ENCODE measurements at places on chromosomes 5 and 9.
A peak's percentile ranks its signal among the peaks of the same experiment; 100 is the strongest.

DNA sequence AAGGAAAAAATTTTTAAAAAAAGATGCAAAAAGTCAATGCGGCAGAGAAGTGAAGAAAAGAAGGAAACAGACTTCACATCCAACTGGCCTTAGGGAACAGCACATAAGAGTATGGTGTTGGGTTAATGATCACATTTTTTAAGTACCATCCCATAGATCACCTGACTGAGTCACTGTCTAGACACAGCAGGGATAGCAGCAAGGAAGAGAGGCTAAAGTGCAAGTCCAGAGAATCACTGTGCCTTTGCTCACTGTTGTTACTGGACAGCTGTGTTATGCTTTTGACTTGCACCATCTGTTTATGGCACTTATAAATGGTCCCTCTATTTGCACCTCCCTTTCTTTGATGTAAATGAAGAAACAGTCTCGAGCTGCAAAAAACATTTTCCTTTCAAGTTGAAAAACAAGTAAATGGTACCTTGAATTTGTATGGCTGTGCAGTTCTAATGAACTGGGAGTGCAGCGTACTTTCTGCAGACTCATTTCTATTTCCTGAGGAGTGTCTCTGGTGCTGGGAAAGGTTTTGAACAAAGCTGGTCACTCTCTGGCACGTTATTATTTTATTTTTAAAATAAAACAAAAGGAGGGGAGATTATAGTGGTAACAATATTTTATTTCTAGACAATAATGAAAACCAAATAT lies 84.2 kb downstream of the TRPM6 start:
- DNase-seq, result no peak

DNA sequence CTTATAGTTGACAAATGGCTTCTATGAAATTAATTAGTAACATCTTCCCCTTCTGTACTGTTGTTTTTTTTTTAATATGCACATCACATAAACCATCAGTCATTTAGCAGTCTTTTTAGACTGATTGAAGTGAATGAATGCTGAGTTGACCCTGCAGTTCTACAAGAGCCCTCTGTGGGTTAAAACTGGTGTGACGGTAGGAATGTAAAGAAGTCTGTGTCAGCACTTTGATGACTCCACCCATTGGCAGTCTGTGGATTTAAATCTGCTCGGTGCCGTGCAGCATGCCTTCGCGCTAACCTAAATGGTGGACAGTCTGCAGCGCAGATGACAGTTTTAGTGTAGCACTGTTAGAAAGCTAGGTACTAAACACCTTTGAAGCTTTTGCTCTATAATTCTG lies 3.1 kb downstream of the GTF3C4 start:
- DNase-seq, result peak; percentile 66

- peak; percentile 83 for DNase-seq
These were observed 88.9 kb downstream of the S1PR3 start for GRCh38 chr9:89080193-89080592.

- DNase-seq, result no peak
These were observed 73.5 kb downstream of the CDH10 start for GRCh38 chr5:24571302-24571701.

DNA sequence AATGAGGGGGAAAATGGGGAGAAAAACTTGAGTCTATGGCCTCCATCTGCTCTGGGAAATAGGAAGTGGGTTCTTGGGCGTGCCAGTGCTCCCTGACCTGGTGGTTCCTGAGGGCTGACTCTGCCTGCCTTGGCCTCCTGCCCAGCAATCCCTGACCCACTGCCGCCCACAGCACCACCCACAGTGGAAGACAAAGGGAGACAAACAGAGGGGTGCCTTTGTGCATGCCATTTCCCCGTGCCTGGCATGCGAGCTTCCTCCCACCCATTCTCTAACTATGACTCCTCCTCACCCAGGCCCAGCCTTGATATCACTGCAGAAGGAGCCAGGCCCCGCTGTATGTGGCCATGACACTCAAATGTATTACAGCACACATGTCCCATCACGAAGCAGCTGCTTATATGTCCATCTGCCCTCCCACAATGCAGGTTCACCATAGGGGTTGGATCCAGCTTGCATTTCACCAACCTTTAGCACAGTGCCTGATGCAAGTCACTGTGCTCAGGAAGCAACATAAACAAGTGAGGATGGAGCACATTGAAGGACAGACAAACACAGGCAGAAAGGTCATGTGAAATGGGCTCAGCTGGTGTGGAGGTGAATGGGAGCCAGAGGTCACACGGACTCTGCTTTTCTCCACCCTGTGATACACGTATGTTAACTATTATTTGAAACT lies 84.4 kb downstream of the ADRB2 start:
- DNase-seq, result peak; percentile 68

DNA sequence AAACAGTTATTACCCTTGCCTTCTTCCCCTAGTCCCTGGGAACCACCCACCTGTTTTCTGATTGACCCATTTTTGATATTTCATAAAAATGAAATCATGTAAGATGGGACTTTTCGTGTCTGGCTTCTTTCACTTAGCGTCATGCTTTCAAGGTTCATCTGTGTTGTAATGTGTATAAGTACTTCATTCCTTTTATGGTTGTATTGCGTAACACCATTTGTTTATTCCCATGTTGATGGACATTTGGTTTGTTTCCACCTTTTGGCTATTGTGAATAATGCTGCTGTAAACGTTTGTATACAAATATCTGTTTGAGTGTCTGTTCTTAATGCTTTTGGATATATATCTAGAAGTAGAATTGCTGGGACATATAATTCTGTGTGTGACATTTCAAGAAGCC lies 650.1 kb upstream of the COX7C start:
- DNase-seq, result no peak

DNA sequence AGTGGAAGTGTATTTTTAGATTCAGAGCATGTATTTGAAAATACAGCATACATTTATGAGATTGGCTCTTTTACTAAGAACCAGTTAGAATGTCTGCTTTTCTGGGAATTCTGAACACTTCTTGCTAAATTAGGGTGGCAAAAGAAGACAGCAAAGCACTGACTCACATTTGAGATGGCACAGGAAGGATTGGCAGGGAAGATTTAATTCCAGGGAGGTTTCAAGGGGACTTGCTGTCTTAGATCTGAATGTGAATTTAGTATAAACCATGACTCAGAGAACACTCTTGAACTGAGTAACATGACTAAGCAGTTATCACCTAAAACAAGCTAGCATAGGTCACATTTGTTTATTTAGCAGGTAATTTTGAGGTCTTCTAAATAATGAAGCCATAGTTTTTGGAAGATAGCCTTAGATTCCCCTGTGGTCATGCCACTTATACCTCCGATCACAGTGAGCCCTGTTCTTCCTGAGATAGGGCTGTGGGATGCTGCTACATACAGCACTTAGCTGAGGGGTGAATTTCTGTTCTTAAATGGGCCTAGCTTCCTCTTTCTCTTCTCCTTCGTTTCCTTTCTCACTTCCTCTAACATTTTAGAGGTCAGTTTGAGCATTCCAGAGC lies 173.8 kb downstream of the PCSK1 start:
- peak; percentile 78 for DNase-seq

DNA sequence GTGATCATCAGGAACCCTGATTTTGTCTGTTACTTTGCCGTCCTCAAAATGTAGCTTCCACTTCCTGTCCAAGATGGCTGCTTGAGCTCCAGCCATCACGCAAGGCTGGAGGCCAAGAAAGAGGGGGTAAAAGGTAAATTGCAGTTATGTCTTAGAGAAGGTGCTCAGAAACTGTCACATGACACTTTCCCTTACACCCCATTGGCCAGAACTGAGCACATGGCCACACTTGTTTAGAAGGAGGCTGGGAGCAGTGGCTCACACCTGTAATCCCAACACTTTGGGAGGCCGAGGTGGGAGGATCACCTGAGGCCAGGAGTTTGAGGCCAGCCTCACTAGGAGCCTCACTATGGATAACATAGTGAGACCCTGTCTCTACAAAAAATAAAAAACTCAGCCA lies 140.9 kb downstream of the RGS3 start:
- DNase-seq, result no peak
